ENCODE measurements at places on chromosomes 4 and X. TPM values are rescaled to one million over a fixed set of nuclear protein-coding genes. Genes with fewer than 3 reads are reported as not detected.

Gene MSMO1
- polyA plus RNA-seq: 66.5 TPM

GRCh38 chr4:7956934-7957656 lies 17.4 kb upstream of the AFAP1 start:
- peak; percentile 76 for DNase-seq

GRCh38 chr4:126890383-126890782 lies 742.4 kb upstream of the INTU start:
- DNase-seq: no peak

Gene SNCA
- 12.7 TPM for polyA plus RNA-seq

DNA sequence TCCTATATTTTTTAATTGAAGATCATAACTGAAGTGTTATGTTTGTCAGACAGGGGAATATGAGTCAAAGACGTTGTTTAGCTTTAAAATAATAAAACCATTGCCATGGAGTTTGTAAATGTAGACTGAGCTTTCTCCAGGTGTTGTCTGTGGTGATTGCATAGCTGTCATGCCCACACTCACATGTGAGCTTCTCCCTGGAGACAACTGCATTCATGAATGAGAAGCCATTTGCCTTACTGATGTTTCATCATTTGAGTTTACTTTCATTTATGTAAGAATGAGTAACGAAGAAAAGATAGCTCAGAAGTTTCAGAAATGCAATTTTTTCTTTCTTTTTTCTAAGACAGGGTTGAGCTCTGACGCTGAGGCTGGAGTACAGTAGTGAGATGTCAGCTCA lies 339.1 kb downstream of the GALNTL6 start:
- no peak for DNase-seq

Gene UNC5C
- polyA plus RNA-seq: not detected

DNA sequence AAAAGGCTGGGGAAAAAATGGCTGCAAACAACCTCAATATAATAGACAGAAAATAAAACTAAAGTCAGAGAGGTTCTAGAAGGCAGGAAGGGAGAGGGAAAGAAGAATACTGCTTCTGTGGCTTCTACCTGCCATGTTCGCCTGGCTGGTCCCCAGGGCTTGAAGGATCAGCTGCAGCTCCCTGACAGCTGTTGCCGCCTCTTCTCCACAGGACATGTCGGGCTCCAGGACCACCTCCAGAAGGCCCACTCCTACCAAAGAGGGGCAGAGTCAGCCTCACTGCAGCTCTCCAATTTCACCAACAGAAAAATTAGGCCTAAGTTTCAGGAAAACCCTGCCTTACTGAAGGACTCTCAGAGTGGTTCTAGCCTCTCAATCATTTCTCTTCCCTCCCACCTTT lies 44.9 kb downstream of the GATB start:
- DNase-seq: no peak

Gene GPR82
- 0.81 TPM for polyA plus RNA-seq

Gene DTHD1
- polyA plus RNA-seq: 0.01 TPM

DNA sequence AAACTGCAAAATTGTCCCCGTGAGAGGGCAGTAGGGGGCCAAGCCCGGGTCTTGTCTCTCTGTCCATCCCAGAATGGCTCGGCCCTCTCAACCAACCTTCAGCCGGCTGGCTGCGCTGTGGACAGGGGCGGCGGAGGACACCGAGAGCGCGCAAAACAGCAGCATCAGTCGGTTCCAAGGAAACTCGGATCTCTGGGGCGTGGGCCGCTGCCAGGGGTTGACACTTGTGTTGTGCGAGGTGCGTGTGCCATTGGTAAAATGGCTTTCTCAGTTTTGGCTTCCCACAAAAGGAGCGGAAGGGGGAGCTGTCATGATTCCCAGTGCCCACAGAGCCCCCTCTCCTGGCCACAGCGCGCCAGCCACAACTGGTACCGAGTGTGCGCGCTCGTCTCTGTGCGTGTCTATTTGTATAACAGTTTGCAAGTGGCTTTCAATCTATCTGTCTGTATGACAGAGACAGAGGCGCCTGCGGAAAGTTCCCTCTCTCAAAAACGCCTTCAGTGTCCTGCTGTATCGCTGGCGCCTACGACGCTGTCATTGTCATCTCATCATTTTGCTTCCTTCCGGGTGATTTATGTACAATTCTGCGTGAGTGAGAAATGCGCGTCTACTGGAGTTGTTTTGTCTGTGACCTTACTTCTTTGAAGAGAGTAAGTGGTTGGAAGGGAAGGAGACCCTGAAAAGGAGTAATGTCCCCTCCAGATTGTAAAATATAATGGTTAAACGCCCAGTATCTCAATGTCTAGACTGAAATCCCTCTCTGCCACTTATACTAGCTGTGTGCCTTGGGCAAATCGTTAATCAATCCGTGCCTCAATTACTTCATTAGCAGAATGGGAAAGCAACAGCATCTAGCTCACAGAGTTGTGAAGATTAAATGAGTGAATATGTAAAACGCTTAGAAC lies 1.8 kb downstream of the DKK2 start:
- DNase-seq: no peak

DNA sequence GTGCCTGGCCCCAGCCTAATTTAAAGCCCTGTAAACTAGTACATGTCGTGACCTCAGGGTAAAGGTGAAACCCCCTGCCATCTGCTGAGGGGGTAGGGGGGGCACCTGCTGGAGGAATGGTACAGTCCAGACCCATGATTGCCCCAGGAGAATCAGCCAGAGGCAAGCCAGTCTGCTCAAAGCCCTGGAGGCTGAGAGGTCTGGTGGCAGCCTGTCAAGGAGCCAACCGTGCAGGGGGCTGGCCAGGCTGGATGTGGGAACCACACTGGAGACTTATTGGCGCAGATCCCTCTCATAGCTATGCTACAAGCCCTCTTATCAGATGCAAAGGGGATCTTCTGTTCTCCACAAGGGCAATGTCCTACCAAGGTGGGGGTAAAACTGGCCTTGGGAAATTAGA lies 31.4 kb upstream of the PJA1 start:
- DNase-seq: no peak

- no peak for DNase-seq
Measured at GRCh38 chr4:83780053-83780733, 244.3 kb downstream of the GPAT3 start.

GRCh38 chrX:48465336-48465933 lies 4.6 kb downstream of the SLC38A5 start:
- DNase-seq: no peak

- DNase-seq: peak; percentile 74
Measured at GRCh38 chrX:129540722-129541184, 694 bp downstream of the OCRL start.

DNA sequence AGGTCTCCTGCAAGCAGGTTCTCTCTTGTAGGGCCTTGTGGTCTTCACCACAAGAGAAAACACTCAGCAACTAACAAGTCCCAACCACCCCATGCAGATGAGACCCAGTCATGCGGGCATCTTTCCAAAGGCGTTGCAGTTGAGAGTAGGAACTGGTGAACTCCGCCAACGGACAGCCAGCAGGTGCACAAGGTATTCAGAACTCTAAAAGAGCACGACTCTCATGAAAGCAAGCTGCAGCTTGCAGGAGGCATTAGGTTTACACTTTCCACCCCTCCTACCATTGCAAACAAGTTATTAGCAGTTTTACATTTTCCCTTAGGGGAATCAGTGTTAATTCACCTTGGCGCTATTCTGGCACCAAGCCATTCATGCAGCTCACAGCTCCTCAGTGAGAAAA lies 173.4 kb upstream of the KIT start:
- DNase-seq: no peak

- no peak for DNase-seq
Measured at GRCh38 chr4:7165874-7166201, 26.5 kb upstream of the SORCS2 start.

GRCh38 chrX:133413218-133413925 lies 1.9 kb downstream of the GPC4 start:
- DNase-seq: no peak

Gene PIM2
- 9.5 TPM for polyA plus RNA-seq

GRCh38 chr4:148779771-148780170 lies 337.6 kb upstream of the NR3C2 start:
- DNase-seq: peak; percentile 81

Gene ABLIM2
- polyA plus RNA-seq: 6.6 TPM

Gene NLGN3
- 0.45 TPM for polyA plus RNA-seq

- DNase-seq: no peak
Measured at GRCh38 chr4:130712038-130712437, 1616.1 kb downstream of the C4orf33 start.

Gene HTR2C
- not detected for polyA plus RNA-seq

- no peak for DNase-seq
Measured at GRCh38 chrX:139191746-139192385, 338.7 kb upstream of the F9 start.

GRCh38 chr4:69708211-69708610 lies 52.2 kb downstream of the SULT1B1 start:
- DNase-seq: no peak

Gene TRMT2B
- 18.2 TPM for polyA plus RNA-seq

DNA sequence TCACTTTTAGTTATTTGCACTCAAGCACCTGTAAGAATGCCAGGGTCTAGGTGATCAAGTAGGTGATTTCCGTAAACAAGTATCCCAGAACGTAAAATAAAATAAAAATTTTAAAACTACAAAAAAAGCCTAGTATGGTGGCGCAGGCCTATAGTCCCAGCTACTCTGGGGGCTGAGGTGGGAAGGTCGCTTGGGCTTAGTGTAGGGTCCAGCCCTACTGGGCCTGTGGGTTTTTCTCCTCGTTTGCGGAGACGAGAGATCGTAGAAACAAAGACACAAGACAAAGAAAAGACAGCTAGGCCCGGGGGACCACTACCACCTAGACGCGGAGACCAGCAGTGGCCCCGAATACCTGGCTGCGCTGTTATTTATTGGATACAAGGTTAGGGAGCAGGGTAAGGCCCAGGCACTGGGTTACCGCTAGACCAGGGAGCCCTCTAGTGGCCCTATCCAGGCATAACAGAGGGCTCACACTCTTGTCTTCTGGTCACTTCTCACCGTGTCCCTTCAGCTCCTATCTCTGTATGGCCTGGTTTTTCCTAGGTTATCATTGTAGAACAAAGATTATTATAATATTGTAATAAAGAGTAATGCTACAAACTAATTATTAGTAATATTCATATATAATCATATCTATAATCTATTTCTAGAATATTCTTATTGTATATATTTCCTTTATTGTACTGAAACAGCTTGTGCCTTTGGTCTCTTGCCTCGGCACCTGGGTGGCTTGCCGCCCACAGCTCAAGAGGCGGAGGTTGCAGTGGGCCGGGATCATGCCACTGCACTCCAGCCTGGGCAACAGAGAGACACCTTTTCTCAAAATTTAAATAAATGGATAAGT lies 38.4 kb downstream of the SAGE1 start:
- peak; percentile 23 for DNase-seq

DNA sequence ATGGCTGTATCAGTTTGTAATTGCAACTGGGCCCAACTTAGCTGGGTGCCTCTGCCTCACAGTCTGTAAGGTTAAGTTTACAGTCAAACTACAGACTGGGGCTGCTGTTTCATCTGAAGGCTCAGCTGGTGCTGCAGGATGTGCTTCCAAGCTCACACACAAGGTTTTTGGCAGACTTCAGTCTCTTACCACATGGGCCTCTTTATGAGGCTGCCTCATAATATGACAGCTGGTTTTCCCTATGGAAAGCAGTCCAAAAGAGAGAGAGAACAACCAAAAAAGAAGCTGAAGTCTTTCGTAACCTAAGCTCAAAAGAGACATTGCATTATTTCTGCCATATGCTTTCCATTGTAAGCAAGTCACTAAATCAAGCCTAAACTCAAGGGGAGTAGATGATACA lies 271.7 kb downstream of the DCTD start:
- DNase-seq: no peak

Gene ZNF280C
- 0.45 TPM for polyA plus RNA-seq

GRCh38 chr4:71729856-71730255 lies 54.0 kb downstream of the GC start:
- no peak for DNase-seq

Gene TMEM47
- 7.7 TPM for polyA plus RNA-seq

- no peak for DNase-seq
Measured at GRCh38 chr4:29908276-29908675, 811.9 kb upstream of the PCDH7 start.

Gene DNAAF6
- not detected for polyA plus RNA-seq

Gene TMPRSS11A
- not detected for polyA plus RNA-seq

GRCh38 chr4:139951021-139951420 lies 203.0 kb downstream of the MAML3 start:
- DNase-seq: no peak

Measured in small intestine (tissue), 16 donors.